ENCODE measurements at places on chromosomes 6 and 20. TPM values are rescaled to one million over a fixed set of nuclear protein-coding genes. Genes with fewer than 3 reads are reported as not detected.

EFCAB8 gene
- not detected for total RNA-seq

HLA-DOB gene
- not detected for total RNA-seq

BANF2 gene
- total RNA-seq, result not detected

TAF11 gene
- total RNA-seq, result 32.2 TPM

F13A1 gene
- 13.5 TPM for total RNA-seq

CYP39A1 gene
- total RNA-seq, result 2.9 TPM

SMOC2 gene
- 4.9 TPM for total RNA-seq
